ENCODE measurements at places on chromosomes 16 and 17.

DNA sequence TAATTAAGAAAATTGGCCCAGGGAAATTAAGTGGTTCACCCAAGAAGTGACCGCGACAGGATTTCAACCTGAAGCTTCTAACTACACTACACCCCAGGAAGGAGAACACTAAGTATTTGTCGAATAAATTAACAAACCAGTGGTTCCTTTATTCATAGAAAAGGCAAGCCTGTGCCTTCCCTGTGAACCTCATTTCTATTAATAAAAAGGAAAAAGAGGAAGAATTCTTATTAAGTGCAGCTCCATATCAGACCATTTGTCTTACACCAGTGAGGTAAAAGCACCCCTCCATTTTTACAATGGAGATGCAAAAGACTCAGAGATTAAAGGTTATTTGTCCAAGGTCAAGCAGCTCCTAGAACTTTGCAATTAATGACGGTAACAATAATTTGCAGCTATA, 1.7 kb downstream of the COPS3 start:
- no peak for DNase-seq

- no peak for DNase-seq
Measured at GRCh38 chr16:22624038-22624799, 113.5 kb downstream of the NPIPB5 start.

DNA sequence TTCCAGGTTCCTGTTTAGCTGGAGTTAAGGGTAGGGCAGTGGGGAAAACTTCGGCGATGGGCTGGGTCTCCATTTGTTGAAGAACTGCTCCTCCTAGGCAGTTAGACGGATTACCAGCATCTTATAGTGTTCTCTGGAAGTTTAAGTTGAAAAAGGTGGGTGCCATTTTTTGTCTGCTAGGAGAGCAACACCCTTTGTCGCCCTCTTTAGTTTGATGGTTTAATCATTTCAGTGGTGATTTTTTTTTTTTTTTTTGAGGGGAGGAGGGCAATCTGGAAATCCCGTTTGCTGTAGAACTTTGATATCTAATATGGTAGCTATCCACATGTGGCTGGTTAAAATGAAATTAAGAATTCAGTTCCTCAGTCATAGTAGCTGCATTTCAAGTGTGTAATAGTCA, 4.1 kb downstream of the UBFD1 start:
- DNase-seq: no peak

- DNase-seq: peak; percentile 76
Measured at GRCh38 chr17:13735444-13735843, 133.7 kb upstream of the HS3ST3A1 start.

DNA sequence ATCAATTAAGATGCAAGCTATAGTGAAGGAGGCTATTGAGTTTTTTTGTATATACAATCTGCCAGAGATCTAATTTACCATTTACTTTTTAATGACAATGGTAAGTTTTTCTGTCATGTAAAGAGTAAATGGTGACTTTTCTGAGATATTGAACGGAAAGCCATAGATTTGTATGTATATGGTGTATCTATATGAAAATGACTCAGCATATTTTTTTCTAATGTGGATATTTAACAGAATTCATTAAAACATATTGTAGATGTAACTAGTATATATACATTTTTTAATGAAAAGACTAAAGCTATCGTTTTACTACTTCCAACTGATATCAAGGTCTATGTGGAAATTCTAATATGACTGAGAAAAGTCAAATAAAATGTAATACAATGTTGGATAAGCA, 34.1 kb downstream of the CNTNAP4 start:
- DNase-seq: no peak
